Suppressor macrophage treated with lipopolysaccharide for 1 hour (primary cell): ENCODE measurements at places on chromosomes 13 and 19.

DNA sequence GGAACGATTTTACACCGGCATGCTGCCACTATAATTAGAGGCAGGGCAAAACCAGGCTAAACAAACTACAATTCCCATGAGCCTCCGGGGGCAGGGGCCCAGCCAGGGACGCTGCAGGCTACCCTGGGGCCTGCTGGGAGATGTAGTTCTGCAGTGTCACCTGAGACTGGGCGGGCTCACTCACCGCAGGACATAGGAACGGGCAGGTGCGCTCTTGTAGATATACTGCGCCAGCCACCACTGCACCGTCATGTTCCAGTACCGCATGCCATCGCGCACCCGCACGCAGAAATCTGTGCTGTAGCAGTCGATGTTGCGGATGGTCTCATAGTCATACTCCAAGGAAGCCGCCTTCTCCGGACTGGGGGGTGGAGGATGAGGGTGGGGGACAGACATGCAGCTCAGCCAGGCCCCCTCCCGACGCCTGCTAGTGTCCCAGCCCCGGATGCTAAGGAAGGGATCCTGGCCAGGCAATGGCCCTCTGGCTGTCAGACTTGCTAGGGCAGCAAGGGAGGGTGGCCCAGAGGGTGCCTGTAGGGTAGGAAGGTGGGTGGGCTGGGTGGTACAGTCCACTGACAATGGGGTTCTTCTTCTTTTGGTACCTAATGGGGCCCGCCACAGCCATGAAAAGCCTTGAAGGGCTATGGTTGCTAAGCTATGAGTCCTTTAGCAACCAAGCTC is 5.8 kb upstream of the TMC4 start:
- DNase-seq, result no peak

GRCh38 chr13:106184790-106185189 is 350.7 kb downstream of the EFNB2 start:
- no peak for DNase-seq

DNA sequence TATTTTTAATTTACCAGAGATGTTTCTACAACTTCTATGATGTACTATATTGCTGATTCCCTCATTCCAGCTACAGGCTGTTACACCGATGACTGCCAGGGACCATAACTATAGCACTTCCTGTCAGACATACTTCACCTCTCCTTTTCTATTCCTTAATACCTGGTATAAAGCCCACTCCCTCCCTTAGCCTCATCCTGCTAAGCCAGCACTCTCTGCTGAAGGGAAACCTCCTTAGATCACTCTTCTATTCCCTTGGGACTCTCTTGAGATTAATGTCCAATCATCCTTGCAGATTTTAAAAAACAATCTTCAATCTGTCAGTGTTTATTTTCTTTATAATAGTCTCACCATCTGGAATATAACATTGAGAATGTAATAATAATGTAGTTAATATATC is 127.9 kb downstream of the DIAPH3 start:
- no peak for DNase-seq

DNA sequence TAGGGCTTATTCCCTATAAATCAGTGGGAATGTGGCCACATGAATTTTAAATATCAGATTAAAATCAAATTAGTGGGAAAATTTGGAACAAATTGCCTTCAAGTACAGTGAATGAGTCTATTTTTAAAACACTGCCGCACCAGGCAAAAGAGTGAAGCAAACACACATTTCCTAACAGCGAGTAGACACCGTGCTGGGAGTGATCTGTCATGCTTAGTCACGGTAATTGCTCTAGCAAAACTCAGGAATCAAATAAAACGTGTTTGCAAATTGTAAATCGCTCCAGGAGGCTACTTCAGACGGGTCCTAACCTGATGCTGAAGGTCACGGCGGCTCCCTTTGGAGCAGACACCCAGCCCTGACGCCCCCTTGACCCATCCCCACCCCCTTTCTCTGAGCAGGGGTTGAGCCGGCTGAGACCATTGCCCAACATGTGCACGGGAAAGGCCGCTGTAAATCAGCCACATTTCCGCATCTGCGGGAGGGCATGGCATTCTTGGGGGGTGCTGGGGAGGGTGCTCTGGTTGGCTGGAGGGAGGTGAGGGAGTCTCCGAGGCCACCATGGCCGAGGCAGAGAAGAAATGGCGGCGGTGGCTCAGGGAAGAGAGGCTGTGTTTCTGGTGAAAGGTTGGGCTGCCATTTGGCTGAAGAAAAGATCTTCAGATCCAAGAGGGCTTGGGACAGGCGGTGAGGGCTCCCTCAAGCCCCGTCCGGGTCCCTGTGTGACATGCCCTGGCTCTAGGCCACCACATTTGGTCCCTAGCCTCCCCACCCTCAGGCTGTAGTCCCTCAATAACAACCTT is 8.9 kb downstream of the CEBPA start:
- peak; percentile 79 for DNase-seq

- no peak for DNase-seq
These were observed 222.8 kb downstream of the POSTN start for GRCh38 chr13:37375724-37376123.

- no peak for DNase-seq
These were observed 164.6 kb downstream of the ABCC4 start for GRCh38 chr13:95136638-95137037.
